Colonic mucosa (tissue), 4 donors: ENCODE measurements at places on chromosomes 1 and 21. TPM values are rescaled to one million over a fixed set of nuclear protein-coding genes. Genes with fewer than 3 reads are reported as not detected.

GRCh38 chr1:27109103-27109822, 45.7 kb downstream of the SLC9A1 start:
- DNase-seq = peak; percentile 59

GRCh38 chr1:15444468-15445389, 6.5 kb downstream of the CTRC start:
- DNase-seq = no peak

DNA sequence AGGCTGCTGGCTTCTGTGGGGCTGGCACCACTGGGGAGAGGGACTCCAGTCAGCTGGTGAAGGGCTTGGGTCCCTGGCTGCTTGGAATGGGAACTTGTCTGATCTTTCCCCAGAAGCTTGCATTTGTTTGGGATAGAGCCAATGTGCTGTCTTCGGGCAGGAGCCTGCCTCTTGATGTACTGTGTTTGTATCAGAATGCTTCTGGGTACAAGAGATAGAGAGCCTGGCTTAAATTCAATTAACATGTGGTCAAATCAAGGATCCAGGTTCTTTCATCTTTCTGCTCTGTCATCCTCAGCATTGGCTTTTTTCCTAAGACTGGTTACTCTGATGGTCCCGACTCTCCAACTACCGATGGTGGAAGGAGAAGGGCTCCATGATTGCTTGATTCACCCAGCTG, 16.0 kb upstream of the PROK1 start:
- no peak for DNase-seq

- no peak for DNase-seq
These were observed 15.7 kb downstream of the COL6A2 start for GRCh38 chr21:46113497-46114176.

DNA sequence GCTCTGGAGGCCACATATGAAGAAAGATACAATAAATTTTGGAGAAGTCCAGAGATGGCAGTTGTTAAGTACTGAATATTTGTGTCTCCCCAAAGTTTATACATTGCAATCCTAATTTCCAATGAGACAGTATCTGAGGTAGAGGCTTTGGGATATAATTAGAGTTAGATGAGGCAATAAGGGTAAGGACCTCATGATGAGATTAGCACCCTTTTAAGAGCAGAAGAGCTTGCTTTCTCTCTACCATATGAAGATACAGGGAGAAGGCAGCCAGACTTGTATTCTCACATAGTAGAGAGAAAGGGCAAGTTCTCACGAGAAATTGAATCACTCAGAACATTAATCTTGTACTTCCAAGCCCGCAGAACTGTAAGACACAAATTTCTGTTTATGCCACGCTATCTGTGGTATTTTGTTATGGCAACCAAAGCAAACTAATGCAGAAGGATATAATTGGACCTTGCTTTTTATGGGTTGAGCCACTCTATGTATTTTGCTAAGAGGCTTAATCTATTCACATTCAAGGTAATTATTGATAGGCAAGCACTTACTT, 430.1 kb downstream of the KCNT2 start:
- no peak for DNase-seq

TATDN3 gene
- 8.6 TPM for total RNA-seq

OR2L8 gene
- total RNA-seq = not detected
